ENCODE measurements at places on chromosomes 2 and 18.
A peak's percentile ranks its signal among the peaks of the same experiment; 100 is the strongest.

- DNase-seq, result peak; percentile 76
Measured at GRCh38 chr2:55163274-55163721, 68.8 kb downstream of the CLHC1 start.

- DNase-seq, result no peak
Measured at GRCh38 chr2:36173760-36174404, 181.7 kb upstream of the CRIM1 start.

DNA sequence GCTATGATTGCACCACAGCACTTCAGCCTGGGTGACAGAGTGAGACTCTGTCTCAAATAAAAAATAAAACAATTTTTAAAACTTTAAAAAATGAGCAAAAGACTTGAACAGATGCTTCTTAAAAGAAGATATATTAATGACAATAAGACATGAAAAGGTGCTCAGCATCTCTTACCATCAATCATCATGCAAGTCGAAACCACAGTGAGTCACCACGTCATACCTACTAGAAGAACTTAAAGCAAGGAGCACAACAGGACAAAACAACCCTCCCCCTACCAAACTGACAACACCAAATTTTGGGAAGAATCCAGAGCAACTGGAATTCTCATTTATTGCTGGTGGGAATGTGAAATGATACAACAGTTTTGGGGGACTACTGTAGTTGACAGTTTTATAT is 251.6 kb downstream of the BCL2 start:
- no peak for DNase-seq

- DNase-seq, result no peak
Measured at GRCh38 chr2:241885291-241885945, 15.9 kb downstream of the RTP5 start.

GRCh38 chr2:199784512-199784911 is 66.5 kb downstream of the FTCDNL1 start:
- DNase-seq, result no peak

DNA sequence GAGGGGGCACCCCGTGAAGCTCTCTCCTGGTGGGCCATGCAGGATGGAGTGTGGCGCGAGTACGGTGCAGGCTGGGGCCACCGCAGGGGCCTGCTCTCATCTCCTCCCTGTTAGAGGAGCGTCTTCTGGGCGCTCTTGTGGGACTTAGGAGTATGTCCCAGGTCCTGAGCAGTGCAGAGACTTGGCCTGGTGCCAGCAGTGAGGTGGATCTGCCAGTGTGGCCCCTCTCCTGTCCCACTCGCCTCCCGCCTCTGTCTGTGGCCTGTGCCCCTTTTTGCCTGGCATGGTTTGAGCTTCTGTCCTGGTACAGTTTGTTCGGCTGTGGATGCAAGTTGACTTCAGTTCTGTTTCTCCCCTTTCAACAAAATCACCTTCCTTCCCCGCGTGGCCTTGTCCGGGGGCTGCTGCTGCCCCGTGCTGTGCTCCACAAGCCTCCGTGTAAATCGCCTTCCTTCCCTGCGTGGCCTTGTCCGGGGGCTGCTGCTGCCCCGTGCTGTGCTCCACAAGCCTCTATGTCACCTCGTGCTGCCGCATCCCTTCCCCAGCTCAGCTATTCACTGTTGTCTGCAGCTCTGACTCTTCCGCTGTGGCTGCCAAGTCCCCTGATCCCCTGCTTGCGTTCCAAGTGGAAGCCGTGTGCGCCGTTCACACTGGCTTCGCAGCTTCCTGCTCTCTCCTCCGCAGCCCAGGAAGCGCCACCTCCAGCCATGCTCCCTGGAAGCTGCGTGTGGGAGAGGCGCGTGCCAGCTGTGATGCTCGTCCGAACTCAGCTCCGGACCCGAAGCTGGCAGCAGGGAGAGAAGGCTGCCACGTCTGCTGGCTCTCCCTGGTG is 13.7 kb downstream of the LDLRAD4 start:
- no peak for DNase-seq

GRCh38 chr2:144586476-144586875 is 66.6 kb upstream of the ZEB2 start:
- no peak for DNase-seq

GRCh38 chr2:98743835-98744234 is 12.9 kb upstream of the MGAT4A start:
- DNase-seq, result no peak

DNA sequence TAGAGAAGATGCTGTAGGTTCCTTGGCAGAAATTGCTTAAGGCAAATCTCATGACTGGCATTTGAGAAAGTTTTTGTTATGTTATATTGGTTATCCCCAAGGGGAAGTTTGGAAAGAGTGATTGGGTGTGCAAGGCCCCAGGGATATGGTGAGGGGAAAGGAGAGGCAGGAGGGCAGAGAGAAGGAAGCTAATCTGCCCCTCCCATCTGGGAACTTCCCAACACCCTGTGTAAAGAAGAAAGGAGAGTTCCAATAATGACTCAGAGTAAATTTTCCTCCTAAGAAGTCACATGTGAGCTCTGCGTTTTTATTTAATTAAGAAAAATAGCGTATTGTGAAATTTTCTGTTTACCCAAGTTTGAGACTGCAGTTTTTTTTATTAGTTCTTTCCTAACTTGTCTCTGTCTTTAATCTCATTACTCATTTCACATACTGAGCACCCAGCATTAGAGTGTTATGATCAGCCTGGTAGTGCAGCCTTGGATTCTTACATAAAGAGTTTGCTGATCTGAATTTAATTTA is 3.1 kb upstream of the KYNU start:
- peak; percentile 62 for DNase-seq

DNA sequence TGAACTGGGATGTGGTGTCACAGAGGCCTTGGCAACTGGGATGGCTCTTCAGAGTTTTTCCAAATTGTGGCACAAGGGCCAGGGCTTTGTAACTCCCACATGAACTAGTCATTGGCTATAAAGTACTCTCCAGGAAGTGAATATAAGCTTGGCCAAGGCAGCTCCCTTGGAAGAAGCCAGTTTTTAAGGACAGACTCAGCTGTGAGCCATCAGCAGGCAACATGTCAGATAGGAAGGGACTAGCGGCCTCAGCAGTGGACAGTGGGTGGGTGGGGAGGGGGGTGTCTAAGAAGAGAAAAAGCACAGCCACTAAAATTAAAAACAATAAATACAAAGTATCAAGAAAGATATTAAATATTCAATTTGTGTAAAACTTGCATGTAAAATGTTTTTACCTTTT is 691.1 kb upstream of the PIK3C3 start:
- DNase-seq, result no peak

- no peak for DNase-seq
Measured at GRCh38 chr2:3680548-3681345, 22.6 kb upstream of the DCDC2C start.

GRCh38 chr2:202757339-202757738 is 114.2 kb downstream of the ICA1L start:
- DNase-seq, result no peak

GRCh38 chr2:186551323-186552050 is 38.4 kb upstream of the ITGAV start:
- DNase-seq, result no peak

- no peak for DNase-seq
Measured at GRCh38 chr2:62221141-62221540, 25.2 kb downstream of the B3GNT2 start.

- DNase-seq, result no peak
Measured at GRCh38 chr2:216879727-216880508, 20.1 kb upstream of the TNP1 start.

GRCh38 chr2:223075301-223076270 is 23.6 kb downstream of the KCNE4 start:
- no peak for DNase-seq

GRCh38 chr2:134460583-134460998 is 206.7 kb downstream of the MGAT5 start:
- no peak for DNase-seq

- no peak for DNase-seq
Measured at GRCh38 chr2:180359522-180360282, 352.6 kb upstream of the CWC22 start.

DNA sequence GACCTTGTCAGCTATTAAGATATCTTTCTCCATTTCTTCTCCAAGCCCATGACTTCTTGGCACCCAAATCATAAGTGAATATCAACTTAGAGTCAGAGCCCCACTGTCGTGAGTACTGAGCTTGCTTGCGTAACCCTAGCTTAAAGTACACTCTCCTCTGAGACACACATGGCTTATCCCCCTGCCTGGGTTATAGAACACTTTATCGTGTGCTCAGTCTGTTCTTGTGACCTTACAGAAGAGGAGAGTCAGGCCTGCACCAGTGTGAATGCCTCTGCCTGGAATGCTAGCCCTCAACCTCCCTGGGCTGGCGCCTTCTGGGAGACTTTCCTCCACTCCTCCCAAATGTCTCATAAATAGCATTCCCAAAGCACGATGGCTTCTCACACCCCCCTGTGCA is 79.3 kb downstream of the CEP192 start:
- DNase-seq, result no peak

- no peak for DNase-seq
Measured at GRCh38 chr2:149924028-149924427, 336.5 kb upstream of the MMADHC start.

- no peak for DNase-seq
Measured at GRCh38 chr2:153152036-153152435, 326.5 kb downstream of the RPRM start.

DNA sequence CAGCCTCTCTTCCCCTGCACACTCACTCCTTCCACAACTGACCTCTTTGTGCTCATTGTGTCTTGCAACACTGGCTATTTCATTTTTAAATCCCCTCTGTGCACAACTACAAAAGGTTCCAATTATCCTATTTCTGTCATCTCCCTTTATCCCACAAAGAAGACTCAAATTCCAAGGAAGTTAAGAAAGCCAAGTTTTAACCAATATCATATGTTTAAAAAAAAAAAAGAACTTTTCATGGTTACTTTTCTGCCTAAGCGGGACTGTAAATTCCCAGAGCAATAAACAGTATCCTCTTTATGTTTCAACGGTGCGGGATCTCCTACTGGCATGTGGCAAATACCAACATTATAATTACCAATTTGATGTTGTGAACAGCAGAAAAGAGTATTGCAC is 83.8 kb downstream of the DOCK10 start:
- DNase-seq, result peak; percentile 76

- no peak for DNase-seq
Measured at GRCh38 chr2:209523041-209523740, 99.3 kb downstream of the MAP2 start.

DNA sequence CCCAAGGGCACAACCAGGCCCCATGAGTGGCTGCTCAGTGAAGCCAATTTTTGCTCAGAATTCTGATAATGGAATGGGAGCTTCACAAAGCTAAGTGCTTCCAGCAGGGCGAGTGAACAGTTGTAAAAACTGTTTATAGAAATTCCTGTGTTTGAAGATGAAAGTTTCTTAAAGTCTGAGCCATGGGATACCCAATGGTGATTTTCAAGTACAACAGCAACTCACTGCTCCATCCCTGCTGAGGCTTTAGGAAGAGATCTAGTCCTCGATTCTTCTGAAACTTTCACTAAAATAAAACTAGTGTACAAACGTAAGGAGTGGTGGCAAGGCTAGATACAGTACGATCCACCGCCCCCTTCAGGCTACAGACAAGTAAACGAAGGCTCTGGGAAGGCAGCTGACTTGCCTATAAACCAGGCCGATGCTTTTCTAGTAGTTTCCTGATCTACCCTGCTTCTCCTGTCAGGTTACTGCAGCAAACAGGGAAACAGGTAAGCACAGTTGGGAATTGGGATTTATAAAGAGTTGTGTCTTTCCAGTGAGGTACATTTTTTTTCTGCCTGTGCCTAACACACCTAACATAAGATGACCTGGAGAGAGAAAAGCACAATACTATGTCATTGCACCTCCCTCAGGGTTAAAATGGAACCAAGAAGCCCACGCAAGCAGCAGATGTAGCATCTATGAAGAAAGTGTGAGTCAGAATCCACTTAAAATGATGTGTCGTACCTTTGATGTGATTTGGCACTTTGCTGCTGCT is 108.7 kb downstream of the UXS1 start:
- DNase-seq, result no peak

DNA sequence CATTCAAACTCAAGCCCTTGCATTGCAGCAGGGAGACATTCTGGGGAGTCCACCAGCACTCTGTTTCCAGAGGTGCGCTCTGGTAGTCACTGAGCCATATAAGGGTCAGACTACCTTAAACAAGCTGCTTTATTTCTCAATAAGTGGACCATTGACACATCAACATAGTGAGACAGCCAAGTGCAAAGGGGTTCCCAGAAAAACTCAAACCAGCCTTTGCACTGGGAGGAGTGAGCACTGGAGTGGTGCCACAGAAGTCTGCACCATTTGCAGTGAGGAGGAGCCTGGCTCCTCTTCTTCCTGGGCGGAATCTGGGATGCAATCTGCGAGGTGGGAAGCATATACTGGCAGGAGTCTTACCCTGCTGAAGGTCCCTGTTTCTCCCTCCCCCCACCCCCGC is 86.4 kb downstream of the OSR1 start:
- no peak for DNase-seq

- no peak for DNase-seq
Measured at GRCh38 chr2:137607722-137608318, 356.5 kb upstream of the HNMT start.

- DNase-seq, result no peak
Measured at GRCh38 chr18:78920456-78921138, 59.0 kb upstream of the SALL3 start.

DNA sequence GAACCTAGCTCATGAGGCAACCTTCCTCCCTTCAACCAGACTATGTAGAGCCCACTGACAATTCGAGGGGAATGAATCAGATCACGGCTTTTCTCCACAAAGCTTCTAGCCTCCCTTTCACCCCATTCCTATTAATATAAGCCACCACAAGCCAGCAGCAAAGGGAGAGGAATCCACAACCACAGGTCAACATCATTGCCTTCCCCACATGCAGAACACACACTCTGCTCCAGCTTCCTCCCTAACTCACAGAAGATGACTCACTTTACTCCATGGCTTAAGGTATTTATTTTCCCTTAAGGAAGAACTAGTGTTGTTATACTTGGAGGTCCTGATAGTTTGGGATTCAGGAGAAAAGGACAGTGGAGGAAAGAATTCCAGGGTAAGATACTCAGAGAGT is 272.2 kb downstream of the C1D start:
- peak; percentile 71 for DNase-seq

DNA sequence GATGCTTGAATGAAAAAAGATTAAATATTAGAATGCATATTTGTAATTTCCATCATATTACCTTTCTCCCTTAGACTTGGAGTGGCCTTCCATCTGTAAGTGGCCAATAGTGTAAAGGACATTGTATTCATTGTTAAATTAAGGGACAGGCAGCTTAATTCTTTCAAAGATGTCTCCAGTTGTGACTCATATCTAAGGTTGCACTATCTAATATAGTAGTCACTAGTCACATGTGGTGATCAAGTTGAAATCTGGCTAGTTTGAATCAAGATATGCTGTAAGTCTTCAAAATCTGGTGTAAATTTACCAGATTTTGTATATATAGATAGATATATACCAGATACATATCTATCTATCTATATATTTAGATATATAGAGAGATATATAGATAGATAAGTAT is 52.4 kb upstream of the AGPS start:
- no peak for DNase-seq

GRCh38 chr2:22281033-22281432 is 1103.9 kb upstream of the KLHL29 start:
- DNase-seq, result no peak

DNA sequence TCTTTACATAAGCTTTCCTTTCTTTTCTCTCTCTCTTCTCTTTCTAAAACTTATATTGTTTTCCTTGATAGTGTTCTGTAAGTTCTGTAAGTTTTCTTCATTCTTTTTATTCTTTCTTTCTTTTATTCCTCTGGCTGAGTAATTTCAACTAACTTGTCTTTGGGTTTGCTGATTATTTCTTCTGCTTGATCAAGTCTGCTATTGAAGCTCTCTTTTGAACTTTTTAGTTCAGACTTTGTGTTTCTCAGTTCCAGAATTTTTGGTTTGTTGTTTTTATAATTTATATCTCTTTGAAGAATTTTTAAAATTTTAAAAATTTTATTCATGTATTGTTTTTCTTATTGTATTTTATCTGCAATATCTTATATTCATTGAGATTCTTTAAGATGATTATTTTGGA is 795.8 kb upstream of the SALL3 start:
- DNase-seq, result no peak

Data from AG09309 (cell line).